ENCODE measurements at places on chromosomes 5 and 9.

DNA sequence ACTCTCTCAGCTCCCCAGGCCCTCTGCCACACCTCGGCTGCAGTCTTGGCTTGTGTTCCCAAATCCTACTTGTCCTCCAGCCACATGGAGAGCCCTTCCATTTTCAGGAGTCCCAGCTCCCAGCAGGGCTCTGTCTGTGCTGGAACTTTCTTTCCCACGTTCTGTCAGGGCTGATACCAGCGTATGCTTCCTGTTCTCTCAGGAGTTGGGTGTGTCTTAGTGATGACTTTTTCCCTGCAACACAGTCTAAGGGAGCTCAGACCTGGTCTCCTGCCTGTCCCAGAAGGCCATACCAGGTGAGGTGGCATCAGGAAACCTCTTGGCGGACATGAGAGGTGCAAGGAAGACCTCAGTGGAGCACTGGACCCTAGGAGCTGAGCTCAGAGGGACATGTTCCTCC lies 226.5 kb downstream of the HSPA4 start:
- no peak for DNase-seq

DNA sequence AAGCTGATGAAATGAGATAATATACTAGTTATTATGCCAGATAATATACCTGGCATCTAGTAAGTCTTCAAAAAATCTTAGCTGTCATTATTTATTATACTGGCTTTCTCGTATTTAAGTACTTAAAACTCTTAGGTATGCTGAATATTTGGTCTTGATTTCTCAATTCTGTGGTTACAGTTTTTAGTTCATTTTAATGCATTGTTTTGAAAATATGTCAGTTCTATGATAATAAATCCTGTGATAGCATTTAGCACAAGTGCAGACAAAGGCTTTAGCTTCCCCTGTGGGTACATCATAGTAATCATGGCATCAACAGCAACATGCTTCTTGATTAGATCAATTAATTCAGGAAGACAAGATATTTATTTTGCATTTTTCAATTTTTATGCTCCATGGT lies 133.0 kb downstream of the SMC2 start:
- DNase-seq: no peak

DNA sequence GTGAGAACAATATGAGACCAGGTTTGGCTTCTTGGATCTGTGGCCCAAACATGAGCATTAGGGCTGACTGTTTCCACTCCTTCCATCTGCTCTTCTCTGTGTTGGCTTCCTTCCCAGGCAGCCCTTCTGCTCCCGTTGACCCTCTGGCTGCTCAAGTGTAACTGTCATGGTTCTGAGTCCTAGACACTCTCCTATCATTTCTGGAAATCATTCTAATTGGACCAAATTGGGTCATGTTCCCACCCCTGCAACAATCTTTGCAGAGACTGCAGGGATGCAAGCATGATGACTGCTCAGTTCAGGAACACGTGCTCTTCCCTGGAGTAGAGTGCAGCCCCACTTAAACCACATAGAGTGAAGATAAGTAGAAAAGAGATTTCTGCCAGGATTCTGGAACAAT lies 741.4 kb downstream of the TAF11L14 start:
- DNase-seq: no peak

DNA sequence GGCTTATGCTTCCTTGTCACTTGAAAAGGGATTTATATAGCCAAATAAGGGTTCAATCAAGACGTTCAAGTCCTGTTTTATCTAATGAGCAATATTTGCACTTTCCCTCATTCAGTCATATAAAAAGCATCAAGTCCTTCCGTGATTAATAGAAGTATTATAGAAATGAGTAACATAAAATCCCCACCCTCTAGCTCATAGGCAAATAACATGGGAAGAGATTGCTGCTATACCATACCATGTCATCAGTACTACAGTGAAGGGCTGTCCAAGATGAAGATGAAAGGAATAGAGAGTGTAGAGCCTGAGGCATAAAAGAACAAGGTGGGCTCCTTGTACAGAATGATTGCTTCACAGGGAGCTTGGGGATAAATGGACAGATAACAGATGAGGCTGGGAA lies 20.4 kb upstream of the PAPPA start:
- no peak for DNase-seq

DNA sequence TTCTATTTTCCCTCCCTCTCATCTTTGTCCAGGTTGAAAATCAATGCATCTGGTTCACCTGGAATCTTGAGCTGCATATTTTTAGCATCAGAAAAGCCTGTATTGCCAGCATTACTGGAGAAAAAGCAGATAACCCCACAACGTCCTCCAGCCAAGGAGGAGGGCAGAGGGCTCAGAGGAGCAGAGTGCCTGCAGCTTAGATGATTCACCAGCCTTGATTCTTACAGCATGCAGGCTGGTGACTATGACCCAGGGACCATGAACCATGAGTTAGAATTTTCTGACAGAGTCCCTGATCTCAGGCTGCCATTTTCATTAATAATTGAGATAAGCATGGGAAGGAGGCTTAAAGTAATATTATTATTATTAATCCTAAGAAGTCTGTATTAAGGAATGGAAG lies 278.2 kb downstream of the BRINP1 start:
- DNase-seq: no peak

DNA sequence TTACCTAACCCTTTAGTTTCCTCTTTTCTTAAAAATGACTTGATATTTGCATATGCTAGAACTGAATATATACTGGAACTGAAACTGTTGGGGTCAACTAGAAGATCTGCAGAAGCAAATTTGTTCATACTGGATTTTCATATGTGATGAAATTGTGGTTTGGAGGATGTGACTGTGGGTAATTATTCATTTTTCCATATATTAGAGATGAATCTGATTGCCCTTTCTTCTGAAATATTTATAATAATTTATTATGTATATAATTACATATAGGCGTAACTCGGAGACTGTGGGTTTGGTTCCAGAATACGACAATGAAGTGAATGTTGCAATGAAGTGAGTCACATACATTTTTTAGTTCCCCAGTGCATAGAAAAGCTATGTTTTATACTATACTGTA lies 149.1 kb downstream of the ATP10B start:
- DNase-seq: peak; percentile 17

DNA sequence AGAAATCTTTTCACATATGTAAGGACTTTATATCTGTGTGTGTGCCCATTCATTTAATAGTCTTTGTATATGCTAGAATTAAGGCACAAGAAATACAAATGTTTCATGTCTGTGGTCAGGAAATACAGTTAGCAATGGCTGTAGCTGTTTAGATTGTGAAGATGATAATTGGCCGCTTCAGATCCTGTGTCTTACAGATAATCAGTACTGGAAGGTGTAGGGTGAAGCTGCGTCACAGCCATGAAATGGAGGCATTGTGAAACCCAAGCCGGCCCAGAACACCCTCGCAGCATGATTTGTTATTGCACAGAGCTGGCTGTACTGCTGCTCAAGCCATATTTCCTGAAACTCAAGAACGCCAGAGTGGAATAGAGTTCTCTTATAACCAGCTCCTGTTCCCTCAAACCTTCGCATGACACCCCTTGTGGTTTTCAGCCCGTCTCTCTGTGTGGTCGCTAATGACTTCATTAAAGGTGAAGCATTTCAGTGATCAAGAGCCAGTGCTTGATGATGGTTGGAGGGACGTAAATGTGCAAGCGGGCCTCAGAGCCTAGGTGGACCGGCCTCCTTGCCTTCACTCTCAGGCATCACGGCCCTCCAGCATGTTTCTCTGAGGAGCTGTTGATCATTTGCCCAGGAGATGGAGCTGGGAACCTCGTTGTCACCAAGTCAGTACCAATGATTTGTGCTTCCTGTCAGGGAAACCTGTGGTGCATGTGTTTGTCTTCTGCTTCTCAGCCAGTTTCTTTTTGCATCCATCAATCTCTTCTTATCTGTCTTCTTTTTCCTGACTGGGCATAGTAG lies 80.1 kb downstream of the F2RL2 start:
- no peak for DNase-seq

GRCh38 chr5:16147179-16147900 lies 32.3 kb downstream of the MARCHF11 start:
- DNase-seq: no peak

- DNase-seq: no peak
Observed at GRCh38 chr5:60447488-60447920, 252.5 kb downstream of the DEPDC1B start.

DNA sequence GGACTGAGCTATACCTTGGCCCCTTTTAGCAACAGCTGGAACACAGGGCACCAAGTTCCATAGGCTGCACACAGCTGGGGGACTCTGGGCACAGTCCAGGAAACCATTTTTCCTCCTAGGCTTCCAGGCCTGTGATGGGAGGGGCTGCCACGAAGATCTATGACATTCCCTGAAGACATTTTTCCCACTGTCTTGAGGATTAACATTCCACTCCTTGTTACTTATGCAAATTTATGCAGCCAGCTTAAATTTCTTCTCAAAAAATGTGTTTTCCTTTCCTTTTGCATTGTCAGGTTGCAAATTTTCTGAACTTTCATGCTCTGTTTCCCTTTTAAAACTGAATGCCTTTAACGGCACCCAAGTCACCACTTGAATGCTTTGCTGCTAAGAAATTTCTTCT lies 580.1 kb upstream of the FTMT start:
- no peak for DNase-seq

DNA sequence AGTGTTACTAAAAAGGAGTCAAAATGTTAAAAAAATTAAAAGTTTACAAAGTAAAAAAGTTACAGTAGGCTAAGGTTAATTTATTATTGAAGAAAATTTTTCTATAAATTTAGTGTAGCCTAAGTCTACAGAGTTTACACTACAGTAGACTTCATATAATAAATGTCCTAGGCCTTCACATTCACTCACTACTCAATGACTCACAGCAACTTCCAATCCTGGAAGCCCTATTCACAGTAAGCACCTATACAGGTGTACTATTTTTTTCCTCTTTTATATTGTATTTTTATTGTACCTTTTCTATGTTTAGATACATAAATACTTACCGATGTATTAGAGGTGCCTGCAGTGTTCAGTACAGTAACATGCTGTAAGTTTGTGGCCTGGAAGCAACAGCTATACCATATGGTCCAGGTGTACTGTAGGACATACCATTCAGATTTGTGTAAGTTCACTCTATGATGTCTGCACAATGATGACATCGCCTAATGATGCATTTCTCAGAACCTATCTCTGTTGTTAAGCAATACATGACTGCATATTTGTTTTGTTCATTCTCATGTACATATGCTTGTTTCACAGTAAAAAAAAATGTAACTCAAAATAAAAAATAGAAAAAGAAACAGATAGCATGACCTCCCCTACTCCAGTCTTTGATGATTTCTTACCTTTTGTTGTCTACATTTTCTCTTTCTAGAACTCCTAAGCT lies 64.7 kb downstream of the NR3C1 start:
- no peak for DNase-seq

- DNase-seq: no peak
Observed at GRCh38 chr5:52809884-52810283, 22.2 kb downstream of the ITGA1 start.

DNA sequence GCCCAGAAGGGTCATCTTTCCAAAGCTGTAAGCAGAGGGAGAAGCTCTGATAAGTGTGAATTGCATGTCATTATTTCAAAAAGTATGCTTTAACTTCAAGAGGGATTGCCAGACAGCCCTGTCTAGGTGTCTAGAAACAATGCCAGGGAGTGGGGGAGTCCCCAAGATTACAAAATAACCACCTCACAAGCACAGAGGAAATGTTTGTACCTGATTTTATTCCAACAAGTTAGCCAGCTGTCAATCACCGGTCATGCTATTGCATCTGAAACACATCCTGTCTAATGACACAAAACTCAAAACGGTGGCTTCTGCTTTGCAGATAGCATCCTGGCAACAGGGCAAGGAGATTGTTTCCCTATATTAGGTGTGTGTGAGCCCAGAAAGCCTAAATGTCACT lies 154.2 kb upstream of the WWC1 start:
- no peak for DNase-seq

DNA sequence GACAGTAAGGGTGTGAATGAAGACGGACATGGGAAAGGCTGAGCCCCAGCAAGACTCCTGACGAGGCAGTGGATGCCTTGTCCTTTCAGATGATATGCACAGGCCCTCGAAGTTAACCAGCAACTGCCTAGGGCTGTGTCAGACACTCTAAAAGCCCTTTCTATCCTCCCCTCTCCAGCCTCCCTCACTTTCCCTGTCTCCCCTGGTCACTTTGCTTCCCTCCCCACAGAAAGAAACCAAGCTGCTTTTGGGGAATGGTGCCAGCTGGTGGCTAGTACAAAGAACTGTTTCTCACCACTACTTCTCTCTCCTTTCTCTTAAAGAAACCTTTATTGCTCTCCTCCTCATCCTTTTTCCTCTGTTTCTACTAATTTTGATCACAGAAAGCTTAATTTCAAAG lies 21.4 kb downstream of the LHFPL2 start:
- no peak for DNase-seq

- DNase-seq: no peak
Observed at GRCh38 chr5:168096525-168096924, 194.9 kb upstream of the WWC1 start.

GRCh38 chr5:39396843-39397242 lies 27.9 kb downstream of the DAB2 start:
- no peak for DNase-seq

DNA sequence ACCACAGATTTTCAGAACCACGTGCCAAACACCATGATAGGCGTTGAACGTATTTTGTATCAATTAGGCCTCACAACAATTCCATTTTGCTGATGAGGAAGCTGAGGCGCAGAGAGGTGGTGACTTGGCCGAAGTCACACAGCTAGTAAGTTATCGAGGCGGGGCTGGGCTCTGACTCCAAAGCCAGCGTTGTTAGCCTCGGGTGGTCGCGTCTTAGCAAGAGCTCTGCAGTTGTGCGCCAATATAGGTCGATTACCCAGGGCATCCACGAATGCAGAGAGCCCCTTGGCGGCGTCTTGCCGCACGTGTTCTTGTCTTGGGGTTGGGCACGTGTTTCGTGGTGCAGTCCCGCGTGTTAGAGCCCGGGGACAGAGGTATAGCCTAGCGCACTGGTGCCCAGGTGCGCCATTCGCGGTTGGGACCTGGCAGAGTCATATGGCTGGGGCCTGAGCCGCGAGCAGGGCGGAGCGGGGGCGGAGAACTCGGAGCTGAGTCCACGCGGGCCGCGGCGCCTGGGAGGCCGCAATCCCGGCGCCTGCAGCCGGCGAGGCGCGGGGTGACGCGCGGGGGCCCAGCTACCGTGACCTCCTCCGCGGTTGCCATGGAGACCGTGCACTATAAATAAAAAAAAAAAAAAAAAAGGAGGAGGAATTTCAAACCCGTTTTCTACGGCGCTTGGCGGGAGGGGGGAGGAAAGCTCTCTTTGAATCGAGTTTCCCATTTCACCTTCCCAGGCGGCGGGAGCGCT lies 62.3 kb downstream of the CXXC5 start:
- DNase-seq: peak; percentile 79

DNA sequence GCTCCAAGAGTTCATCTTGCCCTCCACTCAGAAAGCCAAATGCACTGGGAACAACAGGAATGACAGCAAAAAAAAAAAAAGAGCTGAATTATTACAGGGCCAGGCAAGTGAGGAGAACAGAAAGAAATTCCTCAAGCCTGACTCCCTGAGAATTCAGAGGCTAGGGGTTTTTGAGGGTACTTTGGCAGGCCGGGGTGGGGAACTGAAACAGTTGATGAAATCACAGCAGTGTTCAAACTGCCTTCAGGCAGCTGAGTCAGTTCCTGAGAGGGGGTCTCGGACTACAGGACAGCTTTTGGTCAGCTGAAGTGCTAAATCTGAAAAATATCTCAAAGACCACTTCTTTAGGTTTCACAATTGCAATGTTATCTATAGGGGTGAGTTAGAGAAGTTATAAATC lies 419.4 kb downstream of the SEMA5A start:
- DNase-seq: no peak

GRCh38 chr5:90494043-90494442 lies 19.4 kb downstream of the POLR3G start:
- no peak for DNase-seq

Measured in germinal center (tissue), 1 donor.